Fibroblast of lung (primary cell): ENCODE measurements at places on chromosomes 12 and 14. TPM values are rescaled to one million over a fixed set of nuclear protein-coding genes. Genes with fewer than 3 reads are reported as not detected.

The PIWIL1 gene
- not detected in 2 replicates for total RNA-seq

The INHBE gene
- 9.2 and 26.4 TPM in 2 replicates for total RNA-seq

DNA sequence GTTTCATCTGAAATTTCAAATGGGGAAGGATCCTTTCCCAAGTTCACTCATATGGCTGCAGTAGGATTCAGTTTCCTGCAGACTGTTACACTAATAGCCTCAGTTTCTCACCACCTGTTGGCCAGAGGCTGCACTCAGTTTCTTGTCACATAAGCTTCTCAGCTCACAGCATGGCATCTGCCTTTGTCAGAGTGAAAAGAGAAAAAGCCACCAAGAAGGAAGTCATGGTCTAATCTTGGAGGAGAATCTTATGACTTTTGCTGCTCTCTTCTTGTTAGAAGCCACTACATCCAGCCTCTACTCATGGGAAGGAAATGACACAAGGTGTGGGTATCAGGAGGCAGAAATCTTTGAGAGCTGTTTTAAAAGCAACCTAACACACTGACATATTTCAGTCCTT is 39.4 kb upstream of the BTG1 start:
- H3K27ac ChIP-seq, result no peak overlapping the region
- no peak overlapping the region for H3K4me3 ChIP-seq
- DNase-seq, result no peak
- no peaks in the 10 kb centered on the region for H3K4me1 ChIP-seq
- H3K27me3 ChIP-seq, result no peaks in the 10 kb centered on the region

DNA sequence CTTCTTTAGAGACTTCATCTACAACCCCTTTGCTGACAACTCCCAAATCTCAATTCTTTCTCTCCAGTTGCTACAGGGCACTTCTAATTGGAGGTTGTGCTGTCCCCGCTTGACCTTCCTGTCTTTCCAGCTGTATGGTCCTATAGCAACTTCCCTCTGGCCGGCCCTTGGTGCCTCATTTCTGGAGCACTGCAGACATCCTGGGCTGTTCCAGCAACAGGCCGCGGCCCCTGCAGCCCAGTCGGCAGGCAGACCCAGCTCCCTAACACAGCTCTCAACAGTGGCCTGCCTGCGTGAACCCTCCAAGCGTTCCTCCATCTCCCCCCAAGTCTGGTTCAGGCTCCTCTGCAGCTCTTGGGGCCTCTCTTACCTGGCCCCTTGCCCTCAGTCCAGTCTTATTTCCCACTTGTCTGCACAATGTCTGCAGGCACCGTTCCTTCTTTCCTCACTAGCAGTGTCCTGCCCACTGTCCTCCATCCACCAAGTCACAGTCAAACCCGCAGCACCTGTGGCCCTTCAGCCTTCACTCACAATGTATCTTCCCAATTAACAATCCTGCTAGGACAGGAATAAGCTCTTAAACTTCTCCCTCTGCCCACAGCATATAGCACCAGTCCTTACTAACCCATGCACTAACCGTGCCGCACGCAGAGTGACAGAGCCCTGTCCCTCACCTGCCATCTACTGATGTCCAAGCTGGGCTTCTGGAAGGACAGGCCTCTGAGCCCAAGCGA is 1.6 kb upstream of the EML1 start:
- no peak overlapping the region for H3K4me3 ChIP-seq
- H3K36me3 ChIP-seq, result no peaks in the 10 kb centered on the region
- H3K4me1 ChIP-seq, result peaks cover 2% of the 10 kb centered on the region
- H3K27me3 ChIP-seq, result no peaks in the 10 kb centered on the region

DNA sequence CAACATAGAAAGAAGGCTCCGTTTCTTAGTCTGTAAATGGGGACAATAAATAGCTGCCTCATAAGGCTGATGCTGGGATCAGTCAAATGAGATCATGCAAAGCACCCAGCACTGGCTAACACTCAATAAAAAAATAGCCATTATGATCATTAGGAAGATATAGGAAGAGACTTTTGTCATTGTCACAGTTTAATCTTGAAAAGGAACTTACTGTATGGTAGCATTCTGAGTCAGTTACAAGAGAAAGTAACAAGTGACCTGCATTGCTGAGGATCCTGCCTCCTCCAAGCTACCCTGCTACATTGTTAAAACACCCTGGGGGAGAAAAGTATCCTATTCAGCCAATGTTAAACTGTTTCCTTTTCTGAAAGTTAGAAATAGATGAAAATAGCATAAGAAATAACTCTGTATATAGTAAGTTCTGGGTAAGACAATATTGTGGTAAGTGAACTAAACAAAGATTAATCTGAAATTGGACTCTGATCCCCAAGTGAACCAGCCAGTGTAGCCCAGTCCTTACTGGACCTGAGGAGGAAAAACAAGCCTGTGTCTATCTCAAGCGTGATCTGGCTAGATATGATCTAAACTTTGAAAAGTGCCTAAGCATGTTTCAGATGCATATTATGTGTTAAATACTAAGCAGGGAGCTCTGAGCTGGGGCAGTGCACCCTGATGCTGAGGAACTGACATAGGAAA is 3.6 kb upstream of the NUDT4 start:
- H3K4me3 ChIP-seq, result no peak overlapping the region
- H3K4me1 ChIP-seq, result peaks cover 4% of the 10 kb centered on the region
- no peak overlapping the region for H3K27ac ChIP-seq
- no peaks in the 10 kb centered on the region for H3K27me3 ChIP-seq
- H3K36me3 ChIP-seq, result no peaks in the 10 kb centered on the region
- no peak for DNase-seq

- no peak for DNase-seq
- no peaks in the 10 kb centered on the region for H3K27me3 ChIP-seq
- peak overlapping the region; percentile 84 for H3K27ac ChIP-seq
- no peaks in the 10 kb centered on the region for H3K36me3 ChIP-seq
Observed at GRCh38 chr12:63917477-63917862, 73.0 kb downstream of the SRGAP1 start.

- no peaks in the 10 kb centered on the region for H3K27me3 ChIP-seq
- no peaks in the 10 kb centered on the region for H3K4me1 ChIP-seq
- no peaks in the 10 kb centered on the region for H3K36me3 ChIP-seq
- no peak for DNase-seq
- no peak overlapping the region for H3K4me3 ChIP-seq
Observed at GRCh38 chr12:124874188-124874587, 10.5 kb upstream of the SCARB1 start.
